Natural killer cell treated with Interleukin-12 subunit alpha and Interleukin-12 subunit beta and Interleukin-15 and Interleukin-18, amount 100 ng/mL, for 72 hours (primary cell): ENCODE measurements at places on chromosomes 7 and 10. TPM values are rescaled to one million over a fixed set of nuclear protein-coding genes. Genes with fewer than 3 reads are reported as not detected.

DNA sequence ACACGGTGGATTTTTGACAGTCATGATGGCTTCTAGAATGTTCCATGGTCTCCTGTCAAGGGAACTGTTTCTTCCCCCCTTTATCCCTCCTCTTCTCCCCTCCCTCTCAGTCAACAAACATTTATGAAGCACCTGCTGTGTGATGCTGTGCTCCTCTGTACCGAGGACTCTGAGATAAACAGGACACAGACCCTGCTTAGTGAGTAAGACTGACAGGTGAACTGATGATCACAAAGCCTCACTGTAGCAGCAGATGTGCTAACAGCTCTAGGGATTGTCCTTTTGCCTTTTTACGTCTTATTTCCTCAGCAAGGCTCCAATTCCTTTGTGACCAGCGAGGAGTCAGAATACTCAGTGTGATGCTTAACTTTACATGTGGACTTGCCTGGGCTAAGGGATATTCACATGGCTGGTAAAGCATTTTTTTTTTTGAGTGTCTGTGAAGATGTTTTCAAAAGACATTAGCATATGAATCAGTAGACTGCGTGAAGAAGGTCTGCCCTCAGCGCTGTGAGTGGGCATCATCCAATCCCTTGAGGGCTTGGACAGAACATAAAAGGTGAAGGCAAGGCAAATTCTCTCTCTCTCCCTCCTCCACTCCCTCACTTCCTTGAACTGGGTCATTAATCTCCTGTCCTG, 170.1 kb downstream of the ADRA2A start:
- H3K27ac ChIP-seq, result no peak overlapping the region
- no peaks in the 10 kb centered on the region for H3K4me1 ChIP-seq
- DNase-seq, result no peak
- H3K4me3 ChIP-seq, result no peak overlapping the region

GRCh38 chr10:65143723-65144122, 1622.5 kb downstream of the REEP3 start:
- no peak overlapping the region for H3K4me3 ChIP-seq
- H3K27me3 ChIP-seq, result no peaks in the 10 kb centered on the region

DNA sequence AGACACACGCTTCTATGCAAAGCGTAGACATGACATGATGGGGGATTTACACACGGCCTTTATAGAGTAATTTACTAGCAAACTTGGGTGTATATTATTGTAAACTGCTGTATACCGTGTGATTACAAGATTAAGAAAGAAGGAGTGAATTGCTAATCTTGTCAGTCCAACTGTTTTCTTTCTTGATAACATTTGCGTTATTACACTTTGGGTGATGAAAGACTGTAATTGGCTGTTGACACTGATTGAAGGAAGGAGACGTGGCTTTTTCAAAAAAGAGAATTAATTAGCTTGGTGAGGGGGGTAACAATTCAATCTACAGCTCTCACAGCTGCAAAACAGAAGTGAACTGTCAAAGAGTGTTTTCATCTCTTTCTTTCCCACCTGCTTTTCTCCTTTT, 32.7 kb downstream of the SLC35B4 start:
- no peaks in the 10 kb centered on the region for H3K36me3 ChIP-seq
- no peaks in the 10 kb centered on the region for H3K4me1 ChIP-seq
- peaks cover 17% of the 10 kb centered on the region for H3K27me3 ChIP-seq
- H3K27ac ChIP-seq, result no peak overlapping the region
- H3K4me3 ChIP-seq, result no peak overlapping the region

- H3K27me3 ChIP-seq, result peaks cover 22% of the 10 kb centered on the region
- H3K36me3 ChIP-seq, result no peaks in the 10 kb centered on the region
- no peak overlapping the region for H3K4me3 ChIP-seq
- no peak for DNase-seq
Observed at GRCh38 chr7:106199813-106200364, 84.9 kb downstream of the NAMPT start.

GRCh38 chr7:134703782-134704181, 57.1 kb downstream of the BPGM start:
- DNase-seq, result no peak
- no peaks in the 10 kb centered on the region for H3K36me3 ChIP-seq
- H3K27me3 ChIP-seq, result peaks cover 9% of the 10 kb centered on the region

GRCh38 chr7:12584930-12585329, 14.4 kb downstream of the SCIN start:
- no peaks in the 10 kb centered on the region for H3K36me3 ChIP-seq
- no peak overlapping the region for H3K4me3 ChIP-seq
- H3K4me1 ChIP-seq, result no peaks in the 10 kb centered on the region
- no peak for DNase-seq
- H3K27ac ChIP-seq, result no peak overlapping the region

DNA sequence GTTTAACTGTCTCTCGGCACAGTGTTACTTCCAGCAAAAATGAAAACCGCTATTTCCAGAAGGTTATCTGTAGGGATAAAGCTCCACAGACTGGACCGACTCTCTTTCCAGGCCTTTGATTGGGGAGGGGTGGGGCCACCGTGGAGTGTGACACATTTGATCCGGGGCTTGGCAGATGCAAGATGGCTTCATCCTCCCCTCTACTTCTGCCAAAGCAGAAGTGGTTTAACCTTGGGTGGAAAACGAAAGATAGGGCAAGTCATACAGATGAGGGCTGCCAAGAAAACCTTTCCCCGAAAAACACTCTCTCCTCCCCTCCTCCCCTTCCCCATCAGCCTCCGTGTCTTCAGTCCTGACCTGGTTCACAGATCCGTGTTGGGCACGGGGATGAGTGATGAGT, 139.7 kb upstream of the SH2B2 start:
- H3K4me1 ChIP-seq, result no peaks in the 10 kb centered on the region
- no peaks in the 10 kb centered on the region for H3K36me3 ChIP-seq
- H3K27ac ChIP-seq, result no peak overlapping the region
- H3K27me3 ChIP-seq, result no peaks in the 10 kb centered on the region
- H3K4me3 ChIP-seq, result no peak overlapping the region

DNA sequence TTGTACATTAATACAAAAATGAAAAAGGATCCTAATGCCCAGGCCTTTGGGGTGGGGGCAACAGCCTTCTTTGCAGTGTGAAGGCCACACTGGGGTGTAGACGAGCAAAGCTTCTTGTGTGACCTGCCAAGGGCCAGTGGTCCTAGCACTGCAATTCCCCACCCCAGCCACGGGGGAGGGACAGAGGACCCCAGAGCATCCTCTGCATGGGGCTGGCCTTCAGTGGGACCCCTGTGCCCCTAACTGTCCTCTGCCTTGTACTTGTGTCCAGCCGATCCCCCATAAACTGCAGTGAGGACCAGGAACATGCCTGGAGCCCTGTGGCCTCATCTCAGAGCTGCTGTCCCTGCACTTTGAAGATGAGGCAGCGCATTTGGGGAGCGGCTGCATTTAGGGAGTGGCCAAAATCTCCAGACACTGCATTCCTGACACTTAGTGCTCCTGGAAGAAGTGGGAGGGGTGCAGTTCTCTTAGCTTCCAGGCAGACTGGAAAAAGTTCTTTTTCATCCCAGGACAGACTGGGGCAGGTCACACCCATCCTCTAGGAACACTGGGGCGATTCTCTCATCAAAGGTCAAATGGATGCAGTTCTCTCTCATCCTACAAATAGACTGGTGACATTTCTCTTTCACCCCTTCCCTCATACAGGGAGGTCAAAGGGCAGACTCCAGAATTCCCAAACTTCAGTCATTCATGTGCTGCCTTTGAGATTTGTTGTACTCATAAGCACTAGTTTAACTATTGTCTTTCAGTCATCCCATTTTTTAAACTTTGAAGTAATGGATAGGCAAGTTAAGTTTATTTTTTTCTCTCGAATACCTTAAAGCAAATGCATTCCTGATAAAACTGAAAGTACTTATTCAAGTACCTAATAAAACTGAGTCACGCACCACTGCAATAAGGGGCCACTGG, 922 bp upstream of the MYO1G start:
- peaks cover 27% of the 10 kb centered on the region for H3K36me3 ChIP-seq
- H3K27ac ChIP-seq, result peak overlapping the region; percentile 99
- DNase-seq, result no peak
- H3K4me3 ChIP-seq, result peak overlapping the region; percentile 99
- no peaks in the 10 kb centered on the region for H3K27me3 ChIP-seq
- H3K4me1 ChIP-seq, result peaks cover 64% of the 10 kb centered on the region

DNA sequence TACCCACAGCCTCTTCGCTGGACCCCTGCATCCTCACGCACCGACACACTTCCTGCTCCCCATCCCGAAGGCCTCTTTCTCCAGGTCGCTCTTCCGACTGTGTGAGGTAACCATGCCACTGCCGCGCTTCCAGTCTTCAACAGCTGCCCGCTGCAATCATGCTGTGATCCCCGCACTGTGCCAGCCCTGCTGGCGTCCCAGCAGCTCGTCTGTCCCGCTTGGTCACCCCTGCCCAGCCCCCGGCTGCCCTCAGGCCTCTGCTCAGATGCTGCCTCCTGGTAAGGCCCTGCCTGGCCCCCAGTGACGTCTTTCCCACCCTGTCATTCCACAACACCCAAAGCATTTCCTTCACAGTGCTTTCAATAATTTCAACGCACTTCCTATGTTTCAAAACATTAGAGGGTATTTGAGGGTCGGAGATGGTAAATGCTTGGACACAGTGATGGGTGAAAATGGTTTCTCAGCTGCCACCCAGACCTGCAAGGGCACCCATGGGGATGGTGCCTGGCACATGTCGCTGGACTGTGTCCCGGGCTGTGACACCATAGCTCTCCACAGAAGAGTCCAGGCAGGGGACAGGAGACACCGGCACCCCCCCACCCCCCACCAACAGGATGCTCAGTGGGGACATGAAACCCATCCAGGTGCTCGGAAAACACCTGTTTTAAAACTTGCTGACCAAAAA, 125.2 kb downstream of the MAD1L1 start:
- H3K27ac ChIP-seq, result no peak overlapping the region
- H3K4me3 ChIP-seq, result no peak overlapping the region
- peaks cover 8% of the 10 kb centered on the region for H3K27me3 ChIP-seq
- peaks cover 45% of the 10 kb centered on the region for H3K4me1 ChIP-seq
- DNase-seq, result no peak

- H3K27me3 ChIP-seq, result no peaks in the 10 kb centered on the region
- peak overlapping the region; percentile 44 for H3K4me3 ChIP-seq
Observed at GRCh38 chr10:110101464-110102144, 93.8 kb downstream of the ADD3 start.

GRCh38 chr10:90960355-90960814, 39.5 kb upstream of the ANKRD1 start:
- DNase-seq, result no peak
- no peaks in the 10 kb centered on the region for H3K36me3 ChIP-seq
- no peak overlapping the region for H3K27ac ChIP-seq
- no peaks in the 10 kb centered on the region for H3K4me1 ChIP-seq

- H3K36me3 ChIP-seq, result peaks cover under 1% of the 10 kb centered on the region
- H3K4me1 ChIP-seq, result peaks cover 12% of the 10 kb centered on the region
- no peaks in the 10 kb centered on the region for H3K27me3 ChIP-seq
- H3K4me3 ChIP-seq, result no peak overlapping the region
- H3K27ac ChIP-seq, result no peak overlapping the region
Observed at GRCh38 chr7:20241911-20242261, 24.7 kb upstream of the MACC1 start.

GRCh38 chr7:138657854-138658386, 43.2 kb downstream of the SVOPL start:
- H3K4me1 ChIP-seq, result no peaks in the 10 kb centered on the region
- no peak overlapping the region for H3K4me3 ChIP-seq
- DNase-seq, result no peak
- H3K36me3 ChIP-seq, result no peaks in the 10 kb centered on the region
- H3K27me3 ChIP-seq, result peaks cover 22% of the 10 kb centered on the region

- H3K27ac ChIP-seq, result no peak overlapping the region
- H3K4me3 ChIP-seq, result no peak overlapping the region
- H3K4me1 ChIP-seq, result peaks cover 22% of the 10 kb centered on the region
- DNase-seq, result no peak
- peaks cover 8% of the 10 kb centered on the region for H3K36me3 ChIP-seq
Observed at GRCh38 chr7:33781796-33782195, 123.5 kb upstream of the BMPER start.

- no peak overlapping the region for H3K4me3 ChIP-seq
- H3K4me1 ChIP-seq, result peaks cover 12% of the 10 kb centered on the region
- DNase-seq, result no peak
- H3K27ac ChIP-seq, result no peak overlapping the region
- H3K36me3 ChIP-seq, result no peaks in the 10 kb centered on the region
Observed at GRCh38 chr10:117259279-117259678, 18.4 kb downstream of the SLC18A2 start.

DNA sequence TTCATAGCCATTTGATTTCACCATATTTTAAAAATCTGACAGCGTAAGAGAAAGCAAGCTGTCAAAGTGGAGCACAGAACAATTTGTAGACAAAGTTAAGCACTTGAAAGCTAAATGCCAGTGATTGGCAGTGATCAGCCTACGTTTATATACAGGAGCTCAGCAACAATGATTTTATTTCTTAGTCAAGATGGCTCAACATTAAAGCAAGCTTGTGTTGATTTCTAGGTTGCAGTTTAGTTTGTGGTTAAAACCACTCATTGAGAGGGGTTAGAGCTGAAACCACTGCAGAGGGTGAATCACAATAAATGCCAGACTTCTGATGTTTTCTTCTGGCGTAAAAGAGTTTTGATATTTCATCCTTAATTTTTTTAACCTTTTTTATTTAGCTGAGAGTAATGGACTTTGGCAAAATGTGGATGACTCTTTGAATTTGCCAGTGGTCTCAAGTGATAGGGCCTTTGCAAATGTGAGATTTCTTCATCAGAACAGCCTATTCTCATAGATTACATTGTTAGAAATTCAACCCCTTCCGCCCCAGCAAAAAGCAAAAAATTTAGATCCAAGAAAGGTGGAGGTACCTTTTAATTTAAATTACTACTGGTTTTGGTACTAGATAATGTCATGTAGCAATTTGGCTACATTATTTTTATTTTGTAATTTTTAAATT, 73.8 kb downstream of the SHOC2 start:
- H3K27me3 ChIP-seq, result no peaks in the 10 kb centered on the region
- H3K36me3 ChIP-seq, result no peaks in the 10 kb centered on the region
- H3K4me3 ChIP-seq, result peak overlapping the region; percentile 79
- peak; percentile 62 for DNase-seq
- H3K27ac ChIP-seq, result peak overlapping the region; percentile 68

GRCh38 chr7:151129117-151129959, 38.2 kb downstream of the GBX1 start:
- H3K4me3 ChIP-seq, result no peak overlapping the region
- no peaks in the 10 kb centered on the region for H3K4me1 ChIP-seq
- H3K27ac ChIP-seq, result no peak overlapping the region
- DNase-seq, result no peak
- H3K36me3 ChIP-seq, result no peaks in the 10 kb centered on the region
- no peaks in the 10 kb centered on the region for H3K27me3 ChIP-seq

DNA sequence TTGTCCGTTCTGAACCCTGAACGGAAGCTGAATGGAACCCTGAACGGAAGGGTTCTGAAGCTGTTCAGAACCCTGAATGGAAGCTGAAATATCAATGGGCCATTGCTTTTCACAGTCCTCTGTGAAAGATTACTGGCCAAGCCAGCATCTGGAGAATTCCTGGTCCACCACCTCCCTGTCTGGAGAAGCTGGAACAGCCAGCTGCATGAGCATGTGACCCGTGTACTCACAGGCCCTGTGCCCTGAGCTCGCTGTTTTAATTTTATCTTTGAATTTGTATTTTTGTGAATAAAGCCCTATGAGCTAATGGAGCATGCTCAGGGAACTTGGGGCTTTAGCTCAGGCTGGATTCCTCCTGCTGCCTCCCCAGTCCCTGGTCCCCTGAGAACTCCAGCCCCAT, 37.2 kb downstream of the HTRA1 start:
- no peak for DNase-seq
- no peaks in the 10 kb centered on the region for H3K36me3 ChIP-seq
- no peak overlapping the region for H3K27ac ChIP-seq
- no peaks in the 10 kb centered on the region for H3K4me1 ChIP-seq
- H3K4me3 ChIP-seq, result no peak overlapping the region

The ADAM12 gene
- total RNA-seq, result 0.06 TPM

The DOCK1 gene
- 0.28 TPM for total RNA-seq

The ATAD1 gene
- total RNA-seq, result 65.2 TPM

The AKR1C4 gene
- not detected for total RNA-seq

The CPN1 gene
- total RNA-seq, result not detected

The RGR gene
- not detected for total RNA-seq

The DENND10 gene
- total RNA-seq, result 57.7 TPM

The CAV1 gene
- not detected for total RNA-seq

The CAV2 gene
- not detected for total RNA-seq

The BTBD16 gene
- not detected for total RNA-seq

The ZC3HAV1L gene
- 8.7 TPM for total RNA-seq
